CD4-positive, alpha-beta T cell treated with Interleukin-10 for 1 hour (primary cell): ENCODE measurements at places on chromosomes 7 and 10.

- no peak for DNase-seq
Observed at GRCh38 chr7:6436385-6436685, 11.4 kb downstream of the DAGLB start.

DNA sequence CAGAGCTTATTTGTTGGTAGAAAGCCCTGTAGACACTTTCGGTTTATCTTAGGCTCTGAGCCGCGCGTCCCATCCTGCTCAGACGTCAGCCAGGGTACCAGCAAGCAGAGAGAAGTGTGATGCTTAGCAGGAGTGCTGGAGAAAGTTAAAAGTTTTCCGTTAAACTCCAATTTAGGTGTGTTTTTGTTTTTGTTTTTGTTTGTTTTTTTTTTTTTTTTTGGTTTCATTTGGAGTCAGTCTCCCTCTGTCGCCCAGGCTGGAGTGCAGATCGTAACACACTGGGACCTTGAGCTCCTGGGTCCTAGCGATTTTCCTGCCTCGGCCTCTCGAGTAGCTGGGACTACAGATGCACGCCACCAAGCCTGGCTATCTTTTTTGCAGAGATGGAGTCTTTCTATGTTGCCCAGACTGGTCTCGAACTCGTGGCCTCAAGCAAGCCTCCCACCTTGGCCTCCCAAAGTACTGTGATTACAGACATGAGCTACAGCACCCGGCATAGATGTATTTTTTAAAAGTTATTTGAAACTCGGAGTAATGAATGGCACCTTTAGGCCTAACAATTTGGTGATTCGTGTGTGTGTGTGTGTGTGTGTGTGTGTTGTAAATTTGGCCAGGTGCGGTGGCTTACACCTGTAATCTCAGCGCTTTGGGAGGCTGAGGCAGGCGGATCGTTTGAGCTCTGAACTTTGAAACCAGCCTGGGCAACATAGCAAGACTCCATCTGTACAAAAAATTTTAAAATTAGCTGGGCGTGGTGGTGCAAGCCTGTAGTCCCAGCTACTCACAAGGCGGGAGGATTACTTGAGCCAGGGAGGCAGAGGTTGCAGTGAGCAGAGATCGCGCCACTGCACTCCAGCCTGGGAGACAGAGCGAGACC is 1.3 kb upstream of the HIP1 start:
- DNase-seq = no peak

- no peak for DNase-seq
Observed at GRCh38 chr7:150432915-150433892, 17.2 kb upstream of the GIMAP8 start.

DNA sequence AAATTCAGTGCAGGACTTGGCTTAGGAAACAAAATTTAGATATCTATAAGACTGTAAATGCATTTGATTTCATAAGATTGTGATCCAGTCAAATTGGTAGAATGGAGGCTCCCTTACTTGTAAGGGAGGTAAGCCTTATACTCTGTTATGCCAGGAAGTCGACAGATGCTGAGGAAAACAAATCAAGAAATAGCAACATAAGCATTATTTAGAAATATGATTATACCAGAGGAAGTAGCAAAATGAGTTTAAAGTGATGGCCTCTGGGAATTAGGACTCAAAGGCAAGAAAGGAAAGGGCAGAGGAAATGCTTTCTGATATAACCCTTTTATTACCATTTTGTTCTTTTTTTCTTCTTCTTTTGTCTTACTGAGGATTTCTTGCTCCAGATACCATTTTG is 40.5 kb upstream of the MTPAP start:
- no peak for DNase-seq

DNA sequence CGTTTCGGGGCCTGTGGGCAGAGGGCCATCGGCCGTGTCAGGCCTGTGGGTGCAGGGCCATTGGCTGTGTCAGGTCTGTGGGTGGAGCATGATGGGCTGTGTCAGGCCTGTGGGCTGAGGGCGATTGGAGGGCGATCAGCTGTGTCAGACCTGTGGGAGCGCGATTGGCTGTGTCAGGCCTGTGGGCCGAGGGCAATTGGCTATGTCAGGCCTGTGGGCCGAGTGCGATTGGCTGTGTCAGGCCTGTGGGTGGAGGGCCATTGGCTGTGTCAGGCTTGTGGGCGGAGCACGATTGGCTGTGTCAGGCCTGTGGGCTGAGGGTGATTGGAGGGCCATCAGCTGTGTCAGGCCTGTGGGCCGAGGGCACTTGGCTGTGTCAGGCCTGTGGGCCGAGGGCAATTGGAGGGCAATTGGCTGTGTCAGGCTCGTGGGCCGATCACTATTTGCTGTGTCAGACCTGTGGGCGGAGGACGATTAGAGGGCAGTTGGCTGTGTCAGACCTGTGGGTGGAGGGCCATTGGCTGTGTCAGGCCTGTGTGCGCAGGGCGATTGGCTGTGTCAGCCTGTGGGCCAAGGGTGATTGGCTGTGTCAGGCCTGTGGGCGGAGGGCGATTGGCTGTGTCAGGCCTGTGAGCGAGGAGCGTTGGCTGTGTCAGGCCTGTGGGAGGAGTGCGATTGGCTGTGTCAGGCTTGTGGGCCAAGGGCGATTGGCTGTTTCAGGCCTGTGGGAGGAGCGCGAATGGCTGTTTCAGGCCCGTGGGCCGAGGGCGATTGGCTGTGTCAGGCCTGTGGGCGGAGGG is 54.1 kb downstream of the DYNC2I1 start:
- DNase-seq = no peak

DNA sequence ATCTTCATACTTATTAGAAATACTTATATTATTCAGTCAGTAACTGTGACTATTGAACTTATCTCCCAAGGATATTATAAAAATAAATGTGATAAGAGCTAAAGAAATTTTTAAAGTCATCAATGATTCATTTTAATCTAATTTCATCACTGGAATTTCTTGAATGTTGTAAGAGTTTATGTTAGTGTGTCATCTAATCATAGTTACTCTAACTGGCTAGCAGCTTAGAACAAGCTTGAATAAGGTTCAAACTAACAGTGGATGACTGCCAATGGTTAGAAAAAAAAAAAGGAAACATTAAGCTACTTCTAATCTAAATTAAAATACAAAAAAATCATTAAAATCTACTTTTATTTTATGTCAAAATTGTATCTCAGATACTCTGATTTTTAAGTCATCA is 1066.3 kb downstream of the CNTNAP2 start:
- DNase-seq = no peak

DNA sequence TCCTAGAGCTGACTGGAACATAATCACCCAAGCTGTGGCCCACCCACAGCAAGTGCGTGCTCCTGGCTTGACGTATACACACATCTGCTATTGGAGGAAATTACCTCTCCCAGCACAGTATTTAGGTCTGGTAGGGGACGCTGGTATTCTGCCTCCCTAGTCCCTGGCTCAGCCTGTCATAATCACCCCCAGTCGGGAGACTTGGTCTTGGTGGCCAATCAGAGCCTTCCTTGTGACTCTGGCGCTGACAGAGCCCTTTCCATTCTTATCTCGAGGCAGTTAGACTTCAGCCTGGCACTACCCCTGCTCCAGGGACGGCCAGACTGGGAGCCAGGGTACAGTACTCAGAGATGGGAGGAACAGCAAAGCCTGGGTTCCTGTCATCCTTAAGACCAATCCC is 14.3 kb upstream of the PRKAG2 start:
- DNase-seq = no peak
